ENCODE measurements at places on chromosomes 11 and 22.

DNA sequence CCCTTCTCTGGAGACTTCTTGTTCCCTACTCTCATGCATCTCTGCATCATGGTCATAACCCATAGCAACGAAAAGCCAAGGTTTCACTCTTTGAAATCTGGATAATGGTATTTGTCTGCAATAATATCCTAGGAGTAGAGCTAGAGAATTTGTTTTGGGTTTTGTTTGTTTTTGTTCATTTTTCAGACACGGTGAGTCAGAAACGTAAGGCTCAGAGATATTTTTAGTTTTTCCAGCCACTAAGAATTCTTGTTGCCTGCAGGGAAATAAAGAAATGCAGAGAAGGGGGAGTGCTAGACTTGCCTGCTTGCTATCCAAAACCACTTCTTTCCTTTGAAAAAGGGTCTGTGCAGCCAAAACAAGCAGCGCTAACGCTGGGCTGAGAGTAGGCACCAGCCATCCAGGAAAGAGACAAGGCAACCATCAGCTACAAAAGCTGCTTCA is 26.0 kb downstream of the POU2AF3 start:
- H3K4me1 ChIP-seq, result peaks cover 6% of the 10 kb centered on the region
- no peaks in the 10 kb centered on the region for H3K36me3 ChIP-seq
- peak overlapping the region; percentile 36 for H3K27ac ChIP-seq
- DNase-seq, result no peak

DNA sequence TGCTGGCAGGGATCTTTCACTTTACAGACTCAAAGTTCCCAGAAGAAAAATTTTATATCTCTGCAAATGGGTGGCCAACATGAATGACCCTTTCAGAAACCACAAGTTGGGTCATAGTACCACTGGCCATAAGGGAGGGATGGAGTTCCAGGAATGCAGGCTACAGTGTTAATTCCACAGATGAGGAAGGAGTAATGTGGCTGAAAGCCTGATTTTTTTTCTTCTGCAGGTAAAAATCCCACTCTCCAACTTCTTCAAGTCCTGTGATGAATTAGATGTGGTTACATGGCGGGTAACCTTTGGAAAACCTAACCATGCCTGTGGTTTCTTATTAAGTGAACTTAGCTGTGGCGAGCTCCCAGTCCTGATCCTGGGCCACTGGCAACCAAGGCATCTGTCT is 103.2 kb downstream of the SLC1A2 start:
- DNase-seq, result no peak
- no peaks in the 10 kb centered on the region for H3K27me3 ChIP-seq
- H3K36me3 ChIP-seq, result no peaks in the 10 kb centered on the region
- H3K4me1 ChIP-seq, result no peaks in the 10 kb centered on the region
- no peak overlapping the region for H3K4me3 ChIP-seq

DNA sequence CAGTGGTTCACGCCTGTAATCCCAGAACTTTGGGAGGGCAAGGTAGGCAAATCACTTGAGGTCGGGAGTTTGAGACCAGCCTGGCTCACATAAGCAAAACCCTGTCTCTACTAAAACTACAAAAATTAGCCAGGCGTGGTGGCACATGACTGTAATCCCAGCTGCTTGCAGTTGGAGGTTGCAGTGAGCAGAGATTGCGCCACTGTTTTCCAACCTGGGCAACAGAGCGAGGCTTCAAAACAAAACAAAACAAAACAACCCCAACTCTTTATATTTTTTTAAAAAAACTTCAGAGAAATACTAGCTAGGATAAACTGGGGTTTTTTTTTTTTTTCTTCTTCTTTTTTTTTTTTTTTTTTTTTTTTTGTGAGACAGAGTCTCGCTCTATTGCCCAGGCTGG is 31.8 kb upstream of the RAPSN start:
- no peaks in the 10 kb centered on the region for H3K27me3 ChIP-seq
- H3K4me3 ChIP-seq, result no peak overlapping the region
- H3K36me3 ChIP-seq, result peaks cover 73% of the 10 kb centered on the region
- no peak overlapping the region for H3K27ac ChIP-seq
- H3K4me1 ChIP-seq, result no peaks in the 10 kb centered on the region

GRCh38 chr11:72595292-72595684 is 78.9 kb downstream of the PDE2A start:
- H3K36me3 ChIP-seq, result no peaks in the 10 kb centered on the region
- H3K27ac ChIP-seq, result no peak overlapping the region
- H3K4me1 ChIP-seq, result peaks cover 43% of the 10 kb centered on the region
- H3K4me3 ChIP-seq, result no peak overlapping the region

- H3K4me3 ChIP-seq, result no peak overlapping the region
- no peak for DNase-seq
- no peak overlapping the region for H3K27ac ChIP-seq
- H3K4me1 ChIP-seq, result peaks cover 11% of the 10 kb centered on the region
- H3K27me3 ChIP-seq, result peaks cover 3% of the 10 kb centered on the region
Observed at GRCh38 chr11:130871616-130872015, 44.7 kb downstream of the SNX19 start.

DNA sequence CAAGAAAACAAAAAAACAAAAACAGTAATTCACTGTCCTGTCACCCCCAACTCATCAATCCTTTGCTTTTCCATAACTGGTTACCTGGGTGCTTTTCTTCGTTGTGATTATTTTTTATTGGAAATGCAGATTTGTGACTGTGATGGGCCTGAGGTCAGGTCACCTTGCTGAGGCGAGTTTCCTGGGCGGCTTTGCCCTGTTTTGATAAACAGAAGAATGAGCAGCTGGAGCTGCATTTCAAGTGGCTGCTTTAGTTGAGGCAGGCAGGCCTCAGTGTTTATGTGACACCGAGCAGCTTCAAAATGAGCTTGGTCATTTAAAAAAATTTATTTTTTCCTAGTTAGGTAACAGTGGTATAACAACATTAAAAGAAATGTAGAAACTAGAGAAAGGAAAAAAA is 22.2 kb downstream of the PTPRJ start:
- peak overlapping the region; percentile 94 for H3K27ac ChIP-seq
- no peak for DNase-seq
- peaks cover 57% of the 10 kb centered on the region for H3K4me1 ChIP-seq
- no peaks in the 10 kb centered on the region for H3K36me3 ChIP-seq
- peaks cover 8% of the 10 kb centered on the region for H3K27me3 ChIP-seq
- H3K4me3 ChIP-seq, result no peak overlapping the region

GRCh38 chr11:72141066-72141465 is 5.5 kb downstream of the FOLR3 start:
- no peak overlapping the region for H3K27ac ChIP-seq
- DNase-seq, result no peak
- no peak overlapping the region for H3K4me3 ChIP-seq

DNA sequence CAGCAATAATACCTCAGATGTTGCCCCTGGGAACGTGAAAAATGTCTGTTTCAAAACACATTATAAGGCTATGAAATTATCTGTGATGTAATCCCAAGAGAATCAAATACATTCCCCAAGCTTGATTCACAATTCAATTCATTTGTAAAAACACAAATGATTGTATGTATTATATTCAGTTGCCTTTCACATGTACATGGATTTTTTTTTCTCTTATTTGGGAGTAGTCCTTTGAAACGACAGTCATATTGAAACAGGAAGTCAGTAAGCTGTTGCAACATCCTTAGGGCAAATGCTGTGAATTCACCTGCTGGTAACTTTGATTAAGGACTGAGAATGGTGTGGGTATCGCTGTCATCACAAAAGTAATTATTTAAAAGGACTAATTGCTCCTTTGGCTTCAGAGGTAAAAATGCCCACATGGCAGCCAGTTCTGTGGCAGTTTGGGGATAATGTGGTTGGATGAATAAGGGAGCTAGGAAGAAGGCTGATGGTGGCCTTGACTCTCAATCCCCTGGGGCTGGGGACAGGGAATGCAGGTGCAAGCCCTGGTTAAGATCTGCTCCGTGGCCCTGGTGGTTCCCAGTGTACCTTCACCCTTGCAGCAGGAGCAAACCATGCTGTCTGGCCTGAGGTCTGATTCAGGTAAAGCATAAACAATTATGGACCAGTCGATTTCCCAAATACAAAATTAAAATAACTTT is 13.2 kb downstream of the EHF start:
- H3K4me3 ChIP-seq, result no peak overlapping the region
- peaks cover 41% of the 10 kb centered on the region for H3K4me1 ChIP-seq
- H3K27me3 ChIP-seq, result no peaks in the 10 kb centered on the region
- H3K27ac ChIP-seq, result no peak overlapping the region
- no peaks in the 10 kb centered on the region for H3K36me3 ChIP-seq
- DNase-seq, result no peak

DNA sequence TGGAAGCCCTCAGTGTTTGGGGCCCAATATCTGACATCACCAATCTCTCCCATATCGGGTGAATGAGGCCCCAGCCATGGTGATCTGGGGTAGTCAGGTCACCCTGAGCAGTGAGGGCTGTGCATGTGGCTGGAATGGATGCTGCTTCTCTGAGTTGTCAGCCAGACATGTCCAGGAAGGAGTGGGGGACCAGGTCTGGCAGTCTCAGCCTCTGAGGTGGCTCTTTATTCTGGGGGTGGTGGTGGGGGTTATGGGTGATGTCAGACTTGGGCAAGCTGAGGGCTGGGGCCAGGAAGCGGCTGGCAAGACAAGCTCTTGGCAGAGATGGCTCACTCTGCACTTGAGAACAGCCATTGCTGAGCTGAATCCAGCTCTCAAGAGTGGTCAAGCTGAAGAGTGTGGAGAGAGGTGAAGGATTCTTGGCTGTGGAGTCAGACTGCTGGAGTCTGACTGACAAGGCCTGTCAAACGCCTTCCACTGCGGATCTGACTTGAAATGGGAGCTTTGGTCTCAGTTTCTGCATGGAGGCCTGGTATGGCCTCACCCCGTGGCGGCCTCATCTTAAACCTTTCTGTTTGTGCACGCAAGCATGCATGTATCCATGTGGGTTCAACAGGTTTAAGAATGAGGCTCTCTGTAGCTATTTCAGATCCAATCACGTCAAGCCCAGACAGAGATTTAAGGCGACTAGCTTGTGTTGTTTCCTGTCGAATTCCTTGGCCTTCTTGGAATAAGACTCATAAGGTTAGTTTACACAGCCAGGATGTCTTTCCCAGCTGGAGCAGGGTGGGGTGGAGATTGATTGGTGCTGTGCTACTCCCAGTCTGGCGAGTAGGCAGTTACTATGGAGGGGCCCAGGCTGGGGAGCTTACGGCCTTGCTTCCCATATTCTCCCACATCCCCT is 83.9 kb upstream of the TIMP3 start:
- H3K4me1 ChIP-seq, result peaks cover 29% of the 10 kb centered on the region
- no peaks in the 10 kb centered on the region for H3K27me3 ChIP-seq
- H3K4me3 ChIP-seq, result no peak overlapping the region
- no peaks in the 10 kb centered on the region for H3K36me3 ChIP-seq
- DNase-seq, result no peak

DNA sequence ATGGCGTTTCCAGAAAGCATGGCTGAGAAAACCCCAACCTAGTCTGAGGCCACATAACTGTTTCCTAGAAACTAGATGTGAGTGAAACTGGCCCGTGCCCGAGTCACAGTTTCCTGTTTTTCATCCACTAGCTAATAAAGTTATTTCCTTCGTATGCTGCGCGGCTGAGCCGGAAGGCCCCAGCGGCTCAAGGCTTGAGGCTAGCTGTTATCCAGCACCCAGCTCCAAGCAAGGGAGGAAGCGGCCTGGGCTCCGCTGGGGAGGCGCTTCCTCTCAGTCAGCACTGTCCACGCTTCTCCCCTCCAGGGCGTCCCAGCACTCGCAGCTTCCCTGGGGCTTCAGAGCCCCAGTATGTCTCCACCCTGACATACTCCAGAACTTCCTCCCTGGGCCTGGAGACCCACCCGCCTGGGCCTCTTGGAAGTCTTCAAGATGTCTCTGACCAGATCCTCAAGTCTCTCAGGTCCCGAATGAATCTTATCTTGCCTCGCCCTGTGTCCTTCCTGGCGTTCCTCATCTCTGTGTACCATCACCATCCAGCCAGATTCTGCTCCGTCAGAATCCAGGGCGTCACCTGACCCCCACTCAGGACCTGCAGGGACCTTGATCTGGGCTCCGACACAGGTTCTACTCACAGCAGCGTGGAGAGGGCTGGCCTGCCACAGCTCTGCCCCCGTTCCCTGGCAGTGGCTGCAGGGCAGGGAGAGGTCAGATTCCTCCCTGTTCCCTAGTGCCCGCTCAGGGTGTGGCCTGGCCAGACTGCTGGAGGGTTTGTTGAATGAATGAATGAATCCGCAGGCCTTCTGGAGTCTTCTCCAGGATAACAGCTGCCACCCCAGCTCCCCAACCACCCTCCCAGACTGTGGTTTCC is 81.9 kb downstream of the LRRC32 start:
- no peak overlapping the region for H3K4me3 ChIP-seq
- peaks cover 21% of the 10 kb centered on the region for H3K4me1 ChIP-seq
- H3K27me3 ChIP-seq, result peaks cover 6% of the 10 kb centered on the region
- DNase-seq, result no peak

DNA sequence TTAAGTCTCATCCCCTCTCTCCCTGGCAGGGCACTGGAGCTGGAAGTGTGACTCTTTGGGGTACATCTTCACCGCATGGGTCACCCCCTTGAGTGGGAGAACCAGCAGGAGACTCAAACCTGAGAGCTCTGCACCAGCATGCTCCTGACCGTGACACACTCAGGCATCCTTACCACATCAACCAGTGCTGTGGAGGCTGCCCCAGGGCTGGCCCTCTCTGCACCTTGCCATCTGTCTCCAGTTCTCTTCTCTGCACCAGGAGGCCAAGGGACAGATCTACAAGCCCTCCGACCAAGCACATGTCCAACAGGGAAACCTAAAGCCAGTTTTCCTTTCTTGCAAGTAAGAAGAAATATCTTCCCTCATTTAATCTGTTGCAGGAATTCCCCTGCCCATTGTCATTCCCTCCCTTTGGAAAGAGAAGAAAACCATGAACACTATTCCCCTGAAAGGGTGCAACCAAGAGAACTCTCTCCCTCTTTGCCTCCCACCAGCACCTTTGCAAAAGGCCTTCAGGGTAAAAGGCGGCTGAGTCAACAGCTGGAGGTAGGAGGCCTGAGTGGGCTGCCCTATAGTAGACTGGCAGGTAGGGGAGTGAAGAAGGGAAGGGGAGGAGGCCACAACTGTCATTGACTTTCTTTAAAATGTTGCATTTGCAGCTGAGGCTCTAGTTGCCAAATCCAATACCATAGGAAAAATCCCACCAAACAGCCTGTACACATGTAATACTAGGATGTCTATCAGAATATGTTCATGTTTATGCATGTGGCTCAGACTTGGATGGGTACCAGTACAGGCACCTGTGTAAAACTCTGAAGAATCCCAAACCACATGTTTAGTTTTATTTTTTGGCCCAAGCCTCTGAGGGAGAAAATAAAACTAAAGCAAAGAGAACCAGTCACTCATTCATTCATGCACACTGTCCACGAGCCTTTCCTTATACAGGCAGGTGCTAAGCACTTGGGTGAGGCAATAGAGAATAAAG is 117.0 kb downstream of the WT1 start:
- no peaks in the 10 kb centered on the region for H3K36me3 ChIP-seq
- no peak for DNase-seq
- no peaks in the 10 kb centered on the region for H3K27me3 ChIP-seq

All from nephron progenitor cell (in vitro differentiated cells).